CD4-positive, alpha-beta T cell treated with Interleukin-4 for 4 hours (primary cell): ENCODE measurements at places on chromosomes 3 and 15.

- no peak for DNase-seq
These were observed 260.0 kb downstream of the ABHD5 start for GRCh38 chr3:43950775-43951174.

DNA sequence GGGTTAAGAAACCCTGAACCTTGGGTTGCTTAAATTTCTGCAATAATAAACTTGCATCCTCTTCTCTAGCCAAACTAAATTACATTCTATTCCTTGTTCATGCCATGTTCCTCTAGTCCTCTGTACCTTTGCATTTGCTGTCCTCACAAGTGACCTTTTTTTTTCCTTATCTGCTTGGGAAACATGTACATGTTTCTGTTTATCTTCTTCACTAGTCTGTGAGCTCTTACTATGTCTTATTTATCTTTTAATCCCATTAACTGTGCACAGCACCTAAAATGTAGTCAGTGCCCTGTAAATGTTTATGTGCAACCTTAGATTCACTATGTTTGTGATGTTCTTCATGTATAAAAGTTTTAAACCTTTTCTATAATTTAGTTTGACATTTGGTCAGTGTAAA, 61.9 kb downstream of the REC114 start:
- DNase-seq = no peak

DNA sequence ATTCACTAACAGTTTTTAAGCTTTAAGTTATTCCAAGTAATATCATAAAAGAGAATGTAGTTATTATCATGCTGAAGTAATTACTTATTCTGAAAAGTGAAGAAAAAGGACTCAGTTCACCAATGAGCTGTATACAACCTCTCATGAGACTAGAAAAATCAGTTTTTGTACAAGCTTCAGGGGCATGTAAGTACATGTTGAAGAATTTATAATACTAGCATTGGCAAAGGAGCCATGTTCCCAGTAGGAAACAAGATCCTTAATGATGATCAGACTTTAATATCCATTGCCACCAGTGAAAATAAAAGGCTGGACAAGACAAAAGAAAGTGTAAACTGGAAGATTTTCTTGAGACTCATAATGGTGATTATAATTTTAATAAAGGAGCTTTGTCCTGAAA, 532.8 kb downstream of the PLOD2 start:
- no peak for DNase-seq

- DNase-seq = no peak
These were observed 2.0 kb downstream of the ISLR start for GRCh38 chr15:74175271-74176191.

DNA sequence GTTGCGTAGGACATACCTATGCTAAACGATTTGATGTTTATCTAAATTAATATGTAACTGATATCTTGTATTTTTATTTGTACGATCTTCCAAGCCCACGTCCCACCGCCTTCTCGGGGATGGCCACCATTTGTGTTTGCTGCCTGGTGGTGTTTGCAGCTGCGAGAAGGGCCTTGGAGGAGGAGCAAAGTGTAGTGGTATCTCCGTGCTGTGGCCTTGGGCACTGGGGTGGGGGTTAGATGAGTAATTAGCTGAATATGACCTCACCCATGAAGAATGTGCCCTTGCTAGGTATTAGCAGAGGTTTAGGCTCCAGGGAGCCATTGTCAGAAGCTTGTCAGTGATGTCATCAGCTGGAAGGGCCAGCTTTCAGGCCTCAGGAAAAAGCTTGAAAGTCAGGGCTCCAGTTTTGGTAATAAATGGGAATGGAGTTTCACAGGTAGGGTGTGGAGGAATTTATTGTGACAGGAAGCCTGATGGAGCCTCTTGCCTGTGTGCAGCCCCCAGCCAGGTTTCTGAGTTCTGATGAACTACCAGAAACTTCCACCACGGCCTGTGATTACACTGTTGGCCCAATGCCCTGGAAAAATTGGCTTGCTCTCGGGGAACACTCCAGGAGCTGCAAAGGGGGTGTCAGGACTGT, 41.0 kb downstream of the FLNB start:
- no peak for DNase-seq

GRCh38 chr3:147377412-147378367, 28.7 kb downstream of the ZIC4 start:
- DNase-seq = no peak

DNA sequence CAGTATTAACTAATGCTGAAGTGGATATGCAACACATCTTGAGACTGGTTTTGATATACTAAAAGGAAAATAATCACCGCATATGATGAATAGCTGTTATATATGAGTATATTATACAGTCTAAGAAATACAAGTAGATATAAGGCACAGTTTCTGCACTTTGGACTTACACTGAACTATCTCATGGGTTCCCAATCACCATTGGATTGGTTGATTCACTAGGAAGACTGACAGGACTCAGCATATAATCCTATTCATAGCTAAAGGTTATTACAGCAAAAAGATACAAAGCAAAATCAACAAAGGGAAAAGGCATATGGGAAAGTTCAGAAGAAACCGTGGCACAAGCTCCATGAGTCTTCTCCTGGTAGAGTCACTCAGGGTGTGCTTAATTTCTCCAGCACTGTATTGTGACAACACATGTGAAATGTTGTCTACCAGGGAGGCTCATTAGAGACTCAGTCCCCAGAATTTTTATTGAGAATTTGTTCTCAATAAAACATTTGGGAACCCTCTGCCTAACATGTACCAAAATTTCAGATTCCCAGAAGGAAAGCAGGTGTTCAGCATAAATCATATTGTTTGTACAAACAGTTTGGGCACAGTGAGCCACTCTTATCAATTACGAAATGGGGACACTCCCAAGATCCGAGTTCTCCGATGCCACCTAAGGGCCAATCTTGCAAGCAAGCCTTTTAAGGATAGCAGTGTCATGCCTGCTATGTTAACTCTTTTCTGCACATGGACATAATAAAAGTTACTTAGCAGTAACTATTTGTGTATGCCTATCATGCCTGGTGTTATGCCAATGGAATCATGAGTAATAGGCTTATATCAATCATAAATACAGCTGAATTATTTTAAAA, 26.8 kb downstream of the CMC1 start:
- DNase-seq = no peak

- DNase-seq = no peak
These were observed 211.4 kb downstream of the RPLP1 start for GRCh38 chr15:69663982-69664381.
